ENCODE measurements at places on chromosomes 7 and 10. TPM values are rescaled to one million over a fixed set of nuclear protein-coding genes. Genes with fewer than 3 reads are reported as not detected.

The RAMP3 gene
- 17.7 TPM for polyA plus RNA-seq

The PRLHR gene
- not detected for polyA plus RNA-seq

The LIMK1 gene
- polyA plus RNA-seq, result 18.2 TPM

DNA sequence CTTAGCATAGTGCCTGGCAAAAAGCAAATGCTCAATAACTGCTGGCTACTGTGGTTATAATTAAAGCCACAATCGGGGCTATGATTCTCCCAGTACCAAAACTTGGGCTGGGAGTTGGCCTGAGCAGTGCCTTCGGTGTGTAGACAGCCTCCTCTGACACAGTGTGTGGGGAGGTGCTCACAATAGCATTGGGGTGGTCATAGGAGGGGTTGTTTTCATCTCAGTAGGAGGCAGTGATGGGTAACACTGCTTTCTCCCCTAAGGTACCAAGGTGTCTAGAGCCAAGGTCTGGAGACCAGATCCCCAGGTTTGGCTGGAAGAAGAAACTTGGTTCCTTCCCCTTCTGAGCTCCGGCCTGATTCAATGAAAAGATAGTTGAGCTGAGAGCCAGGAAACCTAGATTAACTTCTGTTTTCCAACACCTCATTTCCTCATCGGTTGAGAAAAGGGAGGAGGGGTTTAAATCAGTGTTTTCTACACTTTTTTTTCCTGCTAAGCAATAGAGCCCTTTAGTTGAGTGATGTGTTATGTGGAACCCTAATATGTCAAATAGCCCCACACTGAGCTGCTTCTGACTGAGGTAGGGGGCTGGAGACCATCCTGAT is 68.2 kb downstream of the LRMDA start:
- no peak for DNase-seq

The ACADSB gene
- polyA plus RNA-seq, result 26.6 TPM

DNA sequence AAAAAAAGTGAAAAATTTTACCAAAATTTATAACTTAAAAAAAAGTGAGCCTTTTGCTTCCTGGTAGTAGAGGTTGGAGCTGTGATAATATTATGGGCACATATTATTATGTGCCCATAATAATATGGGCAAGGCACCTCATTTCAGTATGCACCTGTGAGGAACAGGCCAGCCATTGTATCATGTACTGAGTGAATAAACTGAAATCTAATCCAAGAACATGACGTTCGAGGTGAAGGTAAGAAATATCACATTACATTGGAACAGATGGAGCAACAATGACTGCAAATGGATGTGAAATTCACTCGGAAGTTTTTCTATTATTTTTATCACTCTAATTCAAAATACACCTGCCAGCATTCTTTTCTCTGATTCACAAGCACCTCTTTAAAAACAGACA is 216.0 kb downstream of the KLF6 start:
- DNase-seq, result no peak

GRCh38 chr10:68196701-68197100 is 35.2 kb downstream of the ATOH7 start:
- DNase-seq, result no peak

The STAG3 gene
- 15.9 TPM for polyA plus RNA-seq

The COL26A1 gene
- polyA plus RNA-seq, result 5.9 TPM

DNA sequence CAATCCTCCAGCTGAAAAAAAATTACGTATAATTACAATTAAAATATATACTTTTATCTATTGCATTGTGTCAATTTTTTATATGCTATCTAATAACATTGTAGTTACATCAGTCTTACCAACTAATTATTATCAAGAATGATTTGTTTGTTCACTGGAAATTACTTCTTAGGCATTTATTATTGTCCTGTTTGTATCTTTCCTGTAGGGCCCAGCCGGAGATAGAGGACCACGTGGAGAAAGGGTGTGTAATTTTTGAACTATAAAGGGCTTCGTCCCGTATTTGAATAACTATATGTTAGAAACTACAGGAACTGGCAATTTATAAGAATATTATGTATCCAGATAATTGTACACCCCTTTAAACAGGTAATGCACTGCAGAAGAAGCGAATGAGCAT is 4.1 kb downstream of the COL1A2 start:
- DNase-seq, result no peak

The FEZF1 gene
- not detected for polyA plus RNA-seq

DNA sequence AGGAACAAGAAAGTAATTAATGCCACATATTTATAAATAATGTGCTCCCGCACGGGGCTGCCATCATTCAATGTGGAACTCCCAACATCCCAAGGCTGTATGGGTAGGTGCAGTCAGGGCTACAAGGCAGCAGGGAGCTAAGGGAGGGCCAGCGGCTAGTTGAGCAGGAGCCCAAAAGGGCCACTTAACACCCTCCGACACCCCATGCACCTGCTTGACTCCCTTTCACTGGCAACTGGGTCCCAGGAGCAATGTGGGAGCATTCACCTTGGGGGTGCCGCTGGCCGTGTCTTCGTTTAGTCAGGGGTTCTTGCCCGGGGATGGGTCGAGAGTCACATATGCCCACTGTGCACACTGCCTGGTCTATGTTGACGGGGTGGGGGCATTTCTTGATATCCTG is 27.9 kb downstream of the SCART1 start:
- DNase-seq, result no peak

The FFAR4 gene
- polyA plus RNA-seq, result 0.09 TPM

The TMEM176B gene
- polyA plus RNA-seq, result 17.0 TPM

The RBM48 gene
- polyA plus RNA-seq, result 22.1 TPM

Data from right lung (tissue), 10 donors.